Cerebellar nuclear complex (tissue), 1 donor: ENCODE measurements at places on chromosomes 4 and X.

- no peak for DNase-seq
These were observed 1.9 kb upstream of the PIM2 start for GRCh38 chrX:48920718-48921104.

- no peak for DNase-seq
These were observed 8.5 kb downstream of the NKX3-2 start for GRCh38 chr4:13535708-13536361.

DNA sequence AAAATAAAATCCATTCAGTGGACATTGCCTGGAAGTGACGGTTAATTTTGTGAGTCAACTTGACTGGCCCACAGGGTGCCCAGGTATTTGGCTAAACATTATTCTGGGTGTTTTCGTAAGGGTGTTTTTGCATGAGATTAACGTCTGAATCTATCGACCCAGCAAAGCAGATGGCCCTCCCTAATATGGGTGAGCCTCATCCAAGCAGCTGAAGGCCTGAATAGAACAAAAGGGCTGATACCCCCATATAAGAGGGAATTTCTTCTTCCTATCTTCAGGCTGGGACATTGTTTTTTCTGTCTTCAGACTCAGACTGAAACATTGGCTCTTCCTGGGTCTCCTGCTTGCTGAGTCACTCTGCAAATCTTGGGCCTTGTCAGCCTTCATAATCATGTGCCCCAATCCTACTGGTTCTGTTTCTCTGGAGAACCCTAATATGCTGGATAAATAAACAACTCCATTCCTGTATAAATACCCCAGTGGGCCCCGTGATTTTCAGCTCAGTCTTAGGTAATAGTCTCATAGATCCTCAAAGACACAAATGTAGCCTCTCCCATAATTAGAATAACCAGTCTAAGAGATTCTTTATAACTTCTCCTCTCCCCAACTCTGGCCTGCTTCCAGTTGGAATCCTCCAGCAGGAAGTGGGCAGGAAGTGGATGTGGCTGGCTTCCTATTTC lies 33.1 kb upstream of the DDX3X start:
- DNase-seq, result no peak

- DNase-seq, result no peak
These were observed 601.3 kb downstream of the IQCM start for GRCh38 chr4:149214301-149214700.

- no peak for DNase-seq
These were observed 36.2 kb upstream of the ATP6AP2 start for GRCh38 chrX:40544343-40545266.

GRCh38 chr4:1489639-1489995 lies 83.4 kb upstream of the NKX1-1 start:
- no peak for DNase-seq

- DNase-seq, result no peak
These were observed 24.2 kb upstream of the EPGN start for GRCh38 chr4:74284053-74284452.

DNA sequence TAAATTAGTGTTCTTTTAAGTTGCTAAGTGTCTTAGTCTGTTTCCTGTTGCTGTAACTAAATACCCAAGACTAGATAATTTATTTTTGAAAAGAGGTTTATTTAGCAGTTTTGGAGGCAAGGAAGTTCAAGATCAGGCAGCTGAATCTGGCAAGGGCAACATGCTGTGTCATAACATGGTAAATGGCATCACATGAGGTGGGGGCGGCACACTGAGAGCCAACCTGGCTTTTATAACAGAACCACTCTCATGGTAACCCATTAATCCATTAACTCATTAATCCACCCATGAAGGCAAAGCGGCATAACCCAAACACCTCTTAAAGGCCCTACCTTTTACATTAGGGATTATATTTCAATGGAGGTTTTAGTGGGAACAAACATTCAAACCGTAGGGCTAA lies 182.2 kb upstream of the GATB start:
- DNase-seq, result no peak

DNA sequence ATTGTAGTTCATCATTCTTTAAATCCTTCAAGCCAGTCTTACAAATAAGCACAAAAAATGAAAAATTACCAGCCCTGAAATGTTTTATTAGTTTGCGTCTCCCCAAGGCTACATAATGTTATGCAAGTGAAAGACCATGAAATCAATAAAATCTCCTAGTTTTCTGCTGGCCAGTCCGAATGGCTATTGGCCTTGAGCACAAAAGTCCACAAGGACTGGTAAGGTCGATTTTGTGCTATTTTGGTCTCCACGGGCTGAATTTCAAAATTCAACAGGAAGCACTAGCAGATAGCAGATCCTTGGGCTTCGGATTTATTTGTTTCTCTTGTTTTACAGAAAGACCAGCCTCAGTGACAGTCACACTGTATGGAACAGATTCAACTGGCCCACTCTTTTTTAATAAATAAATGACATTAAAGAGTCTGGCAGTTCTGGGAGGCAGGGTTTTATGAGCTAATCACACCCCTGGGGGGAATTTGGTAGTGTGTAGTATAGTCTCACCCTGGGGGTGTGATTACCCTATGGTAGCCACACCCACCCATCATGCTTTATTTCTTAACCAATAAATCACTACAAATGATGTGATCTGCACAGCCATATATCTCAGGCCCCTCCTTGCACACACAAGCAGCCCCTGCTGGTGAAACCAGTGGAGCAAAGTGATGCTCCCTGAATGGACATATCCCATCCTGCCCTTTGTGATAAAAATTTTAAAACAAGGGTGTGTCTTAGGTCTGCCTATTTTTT lies 51.1 kb upstream of the TMEM33 start:
- no peak for DNase-seq

- no peak for DNase-seq
These were observed 94.1 kb upstream of the FAM9B start for GRCh38 chrX:9127986-9128385.

GRCh38 chr4:164924670-164925238 lies 47.8 kb downstream of the APELA start:
- no peak for DNase-seq

DNA sequence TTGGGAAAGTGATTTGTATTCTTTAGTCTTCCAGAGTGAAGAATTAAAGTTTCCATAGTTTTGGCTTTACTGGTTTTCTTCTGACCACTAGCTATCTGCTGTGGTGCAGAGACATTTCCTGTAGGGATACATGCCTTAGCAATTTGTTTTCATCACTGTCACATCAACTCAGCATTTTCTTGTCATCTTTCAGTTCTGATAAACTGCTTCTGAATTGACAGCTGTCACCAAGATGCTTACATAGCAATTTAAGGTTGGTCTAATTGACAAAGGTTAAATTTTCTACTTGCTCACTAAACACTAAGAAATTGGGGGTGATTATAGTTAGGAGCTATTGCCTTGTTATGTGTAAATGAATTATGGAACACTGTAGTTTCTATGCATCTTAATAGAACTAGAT lies 232.5 kb downstream of the TEX13A start:
- DNase-seq, result no peak

- no peak for DNase-seq
These were observed 71.5 kb downstream of the PLS3 start for GRCh38 chrX:115632455-115632854.

- DNase-seq, result no peak
These were observed 37.2 kb downstream of the GUCY1B1 start for GRCh38 chr4:155795991-155796390.

DNA sequence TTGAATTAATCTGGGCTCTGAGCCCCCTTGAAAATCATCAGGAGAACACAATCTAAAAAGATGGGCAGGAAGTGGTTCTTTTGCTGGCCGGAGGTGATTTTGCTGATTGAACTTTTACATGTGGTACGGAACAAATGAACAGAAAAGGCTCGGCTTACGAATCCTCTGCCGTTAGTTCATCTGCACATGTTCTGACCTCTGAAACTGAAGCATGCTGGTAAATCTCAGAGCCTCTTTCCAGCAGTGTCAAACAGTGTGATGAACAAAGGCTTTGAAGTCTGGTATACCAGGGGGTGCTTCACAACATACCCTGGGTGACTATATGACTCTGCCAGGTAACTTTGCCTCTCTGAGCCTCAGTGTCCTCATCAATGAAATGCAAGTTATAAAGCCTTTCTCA lies 194.2 kb upstream of the C1QTNF7 start:
- no peak for DNase-seq

DNA sequence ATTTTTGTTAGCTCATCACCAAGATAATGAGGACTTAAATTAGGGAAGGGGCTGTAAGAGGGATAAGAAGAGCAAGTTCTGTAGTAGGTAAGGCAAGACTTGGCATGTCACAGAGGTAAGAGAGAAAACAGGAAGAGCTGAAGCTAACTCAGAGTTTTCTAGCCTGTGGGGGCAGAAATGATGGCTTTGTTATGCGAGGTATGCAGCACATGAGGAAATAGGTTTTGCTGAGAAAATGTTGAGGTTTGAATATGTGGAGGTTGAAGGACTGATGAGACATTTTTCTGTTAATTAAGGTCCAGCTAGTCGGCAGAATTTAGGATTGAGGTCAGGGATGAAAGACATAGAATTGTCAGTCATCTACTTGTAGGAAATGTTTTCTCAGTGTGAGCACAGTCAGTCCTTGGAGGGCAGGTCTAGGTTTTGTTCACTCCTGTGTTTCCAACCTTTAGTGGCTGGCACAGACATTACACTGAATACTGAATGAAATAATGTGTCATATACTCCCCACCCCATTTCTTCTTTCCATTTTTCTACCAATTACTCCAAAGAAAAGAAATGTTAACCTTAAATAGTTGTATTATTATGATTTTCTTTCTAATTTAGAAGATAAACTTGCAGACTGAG lies 154.0 kb upstream of the AADAT start:
- DNase-seq, result no peak

DNA sequence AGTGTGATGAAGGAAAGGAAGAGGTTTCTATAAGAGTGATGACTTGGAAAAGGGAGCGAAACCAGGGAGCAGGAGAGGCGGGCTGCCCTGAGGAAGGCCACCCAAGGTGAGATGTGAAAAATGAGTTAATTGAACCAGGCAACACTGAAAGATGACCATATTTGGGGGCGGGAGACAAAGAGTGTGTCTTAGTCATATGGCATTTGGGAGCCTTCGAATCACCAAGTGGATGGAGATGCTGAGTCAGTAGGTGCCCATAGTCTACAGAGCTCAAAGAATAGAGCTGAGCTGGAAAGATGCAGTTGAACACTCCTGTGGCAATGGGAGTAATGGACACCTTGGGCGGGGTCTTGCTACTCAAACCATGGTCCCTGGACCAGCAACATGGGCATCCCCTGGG lies 8.3 kb upstream of the TLR8 start:
- no peak for DNase-seq

GRCh38 chr4:173258866-173259265 lies 75.3 kb downstream of the HMGB2 start:
- no peak for DNase-seq

- no peak for DNase-seq
These were observed 47.5 kb upstream of the TRIM2 start for GRCh38 chr4:153156721-153157120.

- DNase-seq, result no peak
These were observed 3.1 kb upstream of the PCDH10 start for GRCh38 chr4:133145758-133146573.

DNA sequence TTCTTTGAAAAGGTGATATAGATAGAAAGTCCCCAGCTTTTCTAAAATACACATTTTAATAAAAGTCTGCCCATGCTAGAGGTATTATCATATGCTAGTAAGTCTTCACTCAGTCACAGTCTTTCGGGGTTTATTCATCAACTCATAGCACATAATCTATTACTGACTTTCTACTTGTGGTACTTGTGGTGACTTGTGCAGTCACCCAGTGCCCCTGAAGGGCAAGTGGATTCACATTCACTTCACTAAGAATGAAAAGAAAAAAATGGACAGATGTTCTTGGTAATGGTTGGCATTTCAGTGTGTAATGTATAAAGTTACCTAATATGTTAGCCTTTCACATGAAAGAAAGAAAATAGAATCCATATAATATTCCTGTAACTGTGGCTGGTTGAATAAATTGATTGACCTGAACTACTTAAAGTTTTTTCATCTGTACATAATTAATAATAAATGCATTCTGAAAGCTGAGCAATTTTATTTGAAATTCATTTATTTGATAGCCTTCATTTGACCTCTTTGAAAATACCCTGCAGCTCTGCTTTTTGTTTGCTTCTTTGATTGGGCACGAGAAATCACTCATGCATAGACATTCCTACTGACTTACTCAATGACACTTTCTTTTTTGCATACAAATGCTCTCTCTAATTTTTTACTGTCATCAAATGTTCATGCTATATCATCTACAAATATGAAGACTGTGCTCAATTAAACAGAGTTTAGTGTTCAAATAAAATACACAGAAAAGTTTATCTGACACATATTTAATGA lies 39.5 kb upstream of the ZNF330 start:
- DNase-seq, result no peak

DNA sequence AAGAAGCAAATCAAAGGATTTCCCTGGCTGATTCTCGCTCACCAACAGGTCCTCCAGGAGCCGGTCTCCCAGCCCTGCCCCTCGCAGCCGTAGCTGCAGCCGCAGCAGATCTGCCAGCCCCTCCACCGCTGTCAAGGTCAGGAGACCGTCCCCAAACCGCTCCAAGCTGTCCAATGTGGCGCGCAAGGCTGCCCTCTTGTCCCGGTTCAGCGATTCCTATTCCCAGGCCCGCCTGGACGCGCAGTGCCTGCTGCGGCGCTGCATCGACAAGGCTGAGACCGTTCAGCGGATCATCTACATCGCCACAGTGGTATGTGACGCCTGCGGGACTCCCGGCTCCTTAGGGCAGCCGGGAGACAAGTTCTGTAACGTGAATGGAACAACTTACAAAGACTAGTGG lies 25.6 kb downstream of the SPATA18 start:
- DNase-seq, result no peak

- no peak for DNase-seq
These were observed 10.3 kb upstream of the CXCL2 start for GRCh38 chr4:74109116-74109869.

DNA sequence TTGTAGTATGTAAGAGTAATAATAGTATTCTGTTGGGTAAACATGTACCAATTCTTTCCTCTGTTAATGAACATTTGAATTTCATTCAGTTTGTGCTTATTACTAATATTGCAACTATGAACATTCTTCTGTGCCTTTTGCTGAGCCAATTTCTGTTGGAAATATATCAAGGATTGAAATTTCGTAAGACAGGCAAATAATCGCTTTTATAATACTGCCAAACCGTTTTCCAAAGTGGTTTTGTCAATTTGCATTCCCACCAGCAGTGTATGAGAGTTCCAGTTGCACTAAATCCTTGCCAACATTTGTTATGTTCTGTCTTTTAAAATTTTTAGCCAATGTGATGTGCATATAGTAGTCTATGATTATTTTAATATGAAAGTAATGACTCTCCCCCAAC lies 38.6 kb downstream of the MAGEB17 start:
- DNase-seq, result no peak
